ENCODE measurements at places on chromosomes 3 and 15. TPM values are rescaled to one million over a fixed set of nuclear protein-coding genes. Genes with fewer than 3 reads are reported as not detected.

DNA sequence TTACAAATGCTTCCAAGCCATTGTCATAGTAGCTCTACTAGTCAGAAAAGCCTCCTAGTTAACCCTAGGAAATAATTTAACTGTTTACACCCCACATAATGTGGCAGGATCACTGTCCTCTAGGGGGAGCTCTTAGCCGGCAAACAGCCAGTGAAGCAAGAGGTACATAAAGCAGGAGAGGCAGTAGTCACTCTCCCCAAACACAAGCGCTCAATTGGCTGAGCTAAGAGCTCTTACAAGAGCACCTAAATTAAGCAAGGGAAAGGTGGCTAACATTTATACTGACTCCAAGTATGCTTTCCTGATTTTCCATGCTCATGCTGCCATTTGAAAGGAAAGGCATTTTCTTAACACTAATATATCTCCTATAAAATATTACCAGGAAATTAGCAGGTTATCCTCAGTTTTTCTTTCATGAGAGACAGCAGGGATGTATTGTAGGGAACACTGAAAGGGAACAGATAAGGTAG is 37.6 kb downstream of the NCEH1 start:
- no peaks in the 10 kb centered on the region for H3K36me3 ChIP-seq
- H3K4me1 ChIP-seq, result peaks cover 2% of the 10 kb centered on the region
- H3K27ac ChIP-seq, result no peak overlapping the region
- DNase-seq, result peak; percentile 80

The HTD2 gene
- 7.0 TPM for total RNA-seq

- no peak for DNase-seq
- H3K27me3 ChIP-seq, result no peaks in the 10 kb centered on the region
- peak overlapping the region; percentile 24 for H3K4me3 ChIP-seq
- no peak overlapping the region for H3K27ac ChIP-seq
Measured at GRCh38 chr3:101780661-101781060, 1.6 kb downstream of the NXPE3 start.

The SKIL gene
- total RNA-seq, result 15.9 TPM

The IQCF5 gene
- not detected for total RNA-seq

GRCh38 chr3:46400000-46400734 is 6.7 kb downstream of the CCR5AS start:
- no peak overlapping the region for H3K27ac ChIP-seq
- H3K36me3 ChIP-seq, result no peaks in the 10 kb centered on the region
- H3K4me3 ChIP-seq, result no peak overlapping the region

DNA sequence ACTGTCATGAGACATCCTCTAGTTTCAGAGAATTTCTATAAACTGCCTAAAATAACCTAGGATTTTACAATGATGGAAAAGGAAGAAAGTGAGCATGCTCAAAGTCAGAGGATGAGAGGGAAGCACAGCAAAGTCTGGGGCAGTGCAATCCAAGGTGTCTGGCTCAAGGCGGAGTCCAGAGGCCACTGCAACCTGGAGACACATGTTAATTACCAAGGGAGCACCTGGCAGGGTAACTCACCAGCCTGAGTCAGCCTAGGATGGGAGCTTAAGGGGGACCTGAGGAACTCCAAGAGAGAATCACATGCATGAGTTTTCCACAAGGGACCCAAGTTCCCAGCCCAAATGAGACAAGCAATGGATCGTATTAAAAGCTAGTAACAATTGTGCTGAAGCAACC is 49.8 kb downstream of the PLD1 start:
- H3K27me3 ChIP-seq, result peaks cover 5% of the 10 kb centered on the region
- no peak for DNase-seq
- no peaks in the 10 kb centered on the region for H3K36me3 ChIP-seq
- no peak overlapping the region for H3K27ac ChIP-seq

The FGF7 gene
- not detected for total RNA-seq

The SUMF1 gene
- total RNA-seq, result 6.2 TPM

The NPAP1 gene
- not detected for total RNA-seq

- no peak for DNase-seq
- no peak overlapping the region for H3K4me3 ChIP-seq
- H3K36me3 ChIP-seq, result no peaks in the 10 kb centered on the region
- no peak overlapping the region for H3K27ac ChIP-seq
- H3K4me1 ChIP-seq, result no peaks in the 10 kb centered on the region
Measured at GRCh38 chr3:96959901-96960641, 145.7 kb downstream of the EPHA6 start.

DNA sequence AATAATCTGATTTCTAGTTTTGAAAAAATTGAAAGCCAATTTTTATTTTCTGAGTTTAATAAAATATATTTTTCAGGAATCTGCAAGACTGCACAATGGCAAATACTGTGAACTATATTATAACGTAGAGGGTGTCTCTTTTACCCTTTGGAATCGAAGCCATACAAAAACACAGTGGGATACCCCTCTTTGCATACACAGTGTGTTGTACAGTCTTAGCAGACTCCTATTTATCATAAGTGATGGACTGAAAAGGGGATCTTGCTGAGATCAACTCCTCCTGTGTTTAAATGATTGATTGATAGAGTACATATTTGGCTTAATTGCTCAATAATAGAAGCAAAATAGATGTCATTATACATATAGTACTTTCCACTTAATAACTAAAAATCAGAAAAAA is 981.2 kb downstream of the NSUN3 start:
- DNase-seq, result no peak
- H3K27ac ChIP-seq, result no peak overlapping the region
- H3K4me1 ChIP-seq, result no peaks in the 10 kb centered on the region
